ENCODE measurements at places on chromosomes 4 and X.

DNA sequence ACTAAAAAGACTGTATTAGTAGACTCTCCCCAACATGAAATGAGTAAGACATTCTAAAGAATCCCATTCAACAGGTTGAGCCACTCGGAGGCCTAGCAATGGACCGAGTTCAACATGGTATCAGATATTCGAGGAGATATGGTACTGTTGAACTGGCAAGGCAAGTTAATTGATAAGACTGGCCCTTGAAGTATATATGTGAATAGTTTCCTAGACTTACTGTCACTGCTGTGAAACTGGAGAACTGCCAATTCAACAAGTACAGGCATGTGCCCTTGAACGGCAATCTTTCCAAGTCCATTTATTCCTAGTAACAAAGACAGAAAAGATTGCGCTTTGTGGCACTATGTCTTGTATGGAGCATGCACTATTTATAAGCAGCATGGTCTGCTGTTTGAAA is 24.4 kb downstream of the FAT1 start:
- no peak for DNase-seq

DNA sequence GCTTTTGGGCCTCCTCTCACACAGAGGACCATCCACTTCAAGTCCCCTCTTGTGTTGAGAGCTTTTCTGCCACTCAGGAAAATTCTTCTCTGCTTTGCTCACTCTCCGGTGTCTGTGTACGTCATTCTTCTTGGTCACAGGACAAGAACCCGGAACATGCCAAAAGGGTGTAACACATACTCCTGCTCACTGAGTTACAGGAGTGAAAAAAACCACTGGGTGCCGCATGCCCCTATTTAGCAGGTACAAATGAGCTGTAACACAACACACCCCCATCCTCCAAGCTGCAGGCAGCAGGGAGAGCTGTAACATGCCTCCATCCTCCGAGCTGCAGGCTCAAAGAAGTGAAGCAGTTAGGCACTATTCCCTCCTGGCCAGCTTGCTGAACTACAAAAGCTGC is 13.0 kb upstream of the CXCL2 start:
- DNase-seq, result no peak

- no peak for DNase-seq
These were observed 44.5 kb downstream of the AASDH start for GRCh38 chr4:56342746-56343145.

- DNase-seq, result no peak
These were observed 185.7 kb downstream of the UNC5C start for GRCh38 chr4:95362906-95363558.

DNA sequence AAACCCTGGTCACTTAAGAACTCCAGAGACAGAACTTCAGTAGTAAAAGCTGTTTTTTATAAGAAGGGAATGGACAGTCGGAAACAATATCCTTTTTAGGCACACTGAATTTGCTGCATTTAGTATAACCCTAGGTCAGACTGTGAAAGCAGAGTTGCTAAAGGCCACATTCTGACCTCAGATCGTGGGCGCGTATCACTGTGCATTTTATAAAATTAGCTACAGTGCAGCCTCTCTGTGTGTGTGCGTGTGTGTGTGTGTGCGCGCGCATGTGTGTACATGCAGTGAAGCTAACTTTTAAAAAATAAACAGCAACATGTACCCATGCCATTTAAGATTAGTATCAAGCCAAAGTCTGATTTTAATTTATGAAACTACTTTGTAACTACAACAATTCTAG is 8.0 kb downstream of the ZNF827 start:
- DNase-seq, result no peak

GRCh38 chrX:18757956-18758932 is 50.8 kb downstream of the PPEF1 start:
- no peak for DNase-seq
